ENCODE measurements at places on chromosomes 4 and X. TPM values are rescaled to one million over a fixed set of nuclear protein-coding genes. Genes with fewer than 3 reads are reported as not detected.

Gene ERVMER34-1
- total RNA-seq: 1.9 TPM

Gene C4orf36
- total RNA-seq: 2.5 TPM

Gene SSX2
- not detected for total RNA-seq

Gene CCNQ
- 19.0 TPM for total RNA-seq

Gene SPANXC
- not detected for total RNA-seq

Gene GYPE
- total RNA-seq: not detected

Gene PDE6B
- total RNA-seq: 12.2 TPM

Gene GABRQ
- 6.1 TPM for total RNA-seq

Gene ZCCHC18
- 2.6 TPM for total RNA-seq

Gene TMEM31
- not detected for total RNA-seq

Gene ANOS1
- 14.3 TPM for total RNA-seq

DNA sequence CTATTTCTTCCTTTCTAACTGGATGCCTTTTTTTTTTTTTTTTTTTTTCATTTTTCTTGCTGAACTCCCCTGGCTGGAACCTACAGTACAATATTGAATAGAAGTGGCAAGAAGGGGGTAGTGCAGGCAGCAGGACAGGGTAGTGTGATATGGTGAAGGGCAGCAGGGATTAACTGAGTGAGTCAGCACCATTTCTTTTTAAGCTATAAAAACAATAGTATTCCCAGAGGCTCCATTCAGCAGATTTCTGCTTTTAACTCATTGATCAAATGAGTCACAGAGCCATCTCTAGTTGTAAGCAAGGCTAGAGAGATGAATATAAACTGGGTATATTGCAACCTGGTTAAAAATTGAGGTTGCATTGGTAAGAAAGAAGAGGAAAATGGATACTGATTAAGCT, 53.6 kb upstream of the SETD7 start:
- no peak for DNase-seq

DNA sequence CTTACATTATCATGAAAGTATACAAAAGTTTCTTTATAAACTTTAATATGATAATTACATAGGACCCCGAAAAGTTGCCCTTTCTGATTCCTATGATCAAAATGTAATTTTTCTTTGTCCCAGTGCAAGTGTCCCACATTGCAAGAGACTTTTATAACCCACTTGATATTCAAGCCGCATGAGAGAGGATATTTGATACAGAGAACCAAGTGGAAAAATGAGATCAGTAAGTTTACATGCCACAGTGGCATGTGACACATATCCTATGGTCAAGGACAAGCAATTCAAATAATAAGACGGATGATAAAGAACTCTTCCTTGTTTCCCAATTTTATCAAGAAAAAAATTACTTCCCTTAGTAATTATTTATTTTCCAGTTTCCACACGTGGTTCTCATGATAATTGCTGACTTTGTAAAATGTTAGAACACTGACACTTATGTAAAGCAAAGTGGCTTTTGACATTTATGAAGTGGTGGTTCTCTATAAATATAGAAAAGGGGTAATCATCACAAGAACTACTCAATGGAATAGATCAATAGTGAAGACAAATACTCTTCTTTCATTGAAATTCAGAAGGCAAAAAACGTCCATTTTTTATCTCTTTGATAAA, 273.7 kb upstream of the NOCT start:
- no peak for DNase-seq

- no peak for DNase-seq
These were observed 4.7 kb upstream of the S100P start for GRCh38 chr4:6688879-6689505.

- no peak for DNase-seq
These were observed 46.9 kb upstream of the RHOH start for GRCh38 chr4:40149960-40150385.

GRCh38 chr4:28565396-28565795, 1704.8 kb downstream of the STIM2 start:
- DNase-seq: no peak

GRCh38 chrX:16316331-16316730, 149.1 kb downstream of the MAGEB17 start:
- no peak for DNase-seq

GRCh38 chr4:13545394-13545808, 1.1 kb upstream of the NKX3-2 start:
- DNase-seq: no peak

DNA sequence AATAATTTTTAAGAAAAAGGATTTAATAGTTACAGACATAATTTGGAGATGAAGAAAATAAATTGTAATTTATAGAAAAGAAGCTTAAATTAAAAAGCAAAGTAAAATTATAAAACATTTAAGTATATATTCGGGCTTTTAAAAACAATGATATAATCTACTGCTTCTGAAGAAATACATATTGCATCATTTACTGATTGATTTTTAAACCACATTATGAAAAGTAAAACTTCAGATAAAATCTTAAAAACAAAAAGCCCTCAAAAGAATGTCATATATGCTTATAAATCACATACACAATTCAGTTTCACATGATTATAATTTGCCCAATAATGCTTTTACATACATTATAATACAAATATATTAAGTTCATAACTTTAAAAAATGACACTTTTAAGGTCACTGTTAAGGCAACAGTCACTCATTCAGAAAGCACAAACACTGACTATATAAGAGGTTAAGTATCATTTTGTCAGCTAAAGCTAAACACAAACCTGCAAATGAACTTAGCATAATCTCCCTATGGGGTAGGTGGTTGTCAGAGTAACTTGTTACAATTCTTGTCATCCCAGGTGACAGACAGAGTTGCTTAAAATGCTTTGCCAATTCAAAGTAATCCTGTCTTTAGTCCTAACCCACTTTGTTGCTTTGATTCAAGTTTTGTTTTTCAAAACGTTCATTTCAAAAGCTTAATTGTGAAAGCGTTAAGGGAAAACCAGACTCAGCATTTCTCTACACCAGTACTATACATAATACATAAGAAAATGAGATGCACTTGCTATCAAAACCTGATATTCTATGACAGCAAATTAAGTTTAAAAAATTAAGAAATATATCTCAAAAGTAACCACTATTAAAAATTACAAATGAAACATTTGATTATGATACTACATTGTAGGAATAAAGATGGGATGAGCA, 90.6 kb upstream of the MAB21L2 start:
- no peak for DNase-seq

DNA sequence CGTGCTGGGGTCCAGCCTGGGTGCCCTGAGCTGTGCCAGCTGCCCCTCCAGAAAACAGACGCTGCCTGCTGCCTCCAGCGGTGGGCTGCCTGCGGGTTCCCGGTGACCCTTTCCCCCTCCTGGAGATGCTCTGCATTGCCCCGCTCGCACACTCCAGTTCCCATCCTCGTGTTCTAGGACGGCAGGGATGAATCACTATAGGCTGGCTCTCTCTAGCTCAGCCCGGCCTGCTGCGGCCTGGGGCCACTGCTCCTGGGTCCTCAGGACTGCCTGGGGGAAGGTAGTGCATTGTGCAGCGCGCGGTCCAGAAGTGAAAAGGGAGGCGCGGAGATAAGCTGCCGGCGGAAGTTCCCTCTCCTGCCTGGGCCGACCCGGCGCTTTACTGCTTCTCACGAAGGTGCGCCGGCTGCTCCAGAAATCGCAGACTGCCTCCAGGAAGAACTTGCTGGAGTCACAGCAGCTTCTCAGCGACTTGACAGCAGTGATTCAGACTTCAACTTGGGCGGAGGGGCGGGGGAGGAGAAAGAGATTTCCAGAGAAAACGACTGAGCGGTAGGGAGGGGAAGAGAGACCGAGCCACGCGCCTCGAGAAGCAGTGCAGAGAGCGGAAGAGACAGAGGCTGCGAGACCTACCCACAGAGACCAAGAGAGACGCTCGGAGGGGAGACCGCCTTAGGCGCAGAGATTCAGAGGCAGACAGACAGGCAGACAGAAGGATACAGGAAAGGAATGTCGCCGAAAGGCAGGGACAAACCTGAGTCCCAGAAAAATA, 6.7 kb upstream of the MSX1 start:
- DNase-seq: no peak

- DNase-seq: no peak
These were observed 2.0 kb upstream of the STAG2 start for GRCh38 chrX:123959281-123960063.

DNA sequence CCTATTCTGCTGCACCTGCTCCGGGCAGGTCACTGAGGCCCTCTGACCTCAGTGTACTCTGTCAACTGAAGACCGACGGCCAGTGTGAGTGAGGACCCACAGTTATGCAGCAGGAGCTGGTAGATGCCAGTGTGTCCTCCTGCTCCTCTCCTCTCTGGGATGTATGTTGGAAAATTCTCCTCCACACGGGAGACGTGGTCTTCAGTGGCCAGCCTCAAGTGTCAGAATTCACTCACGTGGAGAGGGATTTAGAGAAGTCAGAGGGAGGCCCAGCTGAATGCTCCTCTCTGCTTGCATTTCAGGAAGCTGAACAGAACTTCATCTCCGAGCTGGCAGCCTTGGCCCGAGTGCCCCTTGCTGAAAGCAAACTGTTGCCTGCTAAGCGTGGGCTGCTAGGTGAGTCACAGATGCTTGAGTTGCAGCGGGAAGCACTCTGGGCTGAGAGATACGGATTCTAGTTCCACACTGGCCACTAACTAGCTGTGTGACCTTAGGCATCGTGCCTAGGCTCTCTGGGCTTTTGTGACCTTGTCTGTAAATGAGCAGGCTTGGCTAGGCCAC, 83.6 kb downstream of the CRMP1 start:
- no peak for DNase-seq

GRCh38 chrX:119757979-119758730, at the start of gene SOWAHD:
TSS of gene SOWAHD (plus strand) at chrX:119758588. CDS start at chrX:119758668, 80 bp downstream.
- DNase-seq: no peak

GRCh38 chrX:41100819-41101218, 15.6 kb downstream of the USP9X start:
- DNase-seq: no peak

GRCh38 chrX:108029928-108030711, 14.7 kb upstream of the VSIG1 start:
- no peak for DNase-seq

GRCh38 chr4:156638334-156638733, 333.3 kb downstream of the PDGFC start:
- DNase-seq: no peak

DNA sequence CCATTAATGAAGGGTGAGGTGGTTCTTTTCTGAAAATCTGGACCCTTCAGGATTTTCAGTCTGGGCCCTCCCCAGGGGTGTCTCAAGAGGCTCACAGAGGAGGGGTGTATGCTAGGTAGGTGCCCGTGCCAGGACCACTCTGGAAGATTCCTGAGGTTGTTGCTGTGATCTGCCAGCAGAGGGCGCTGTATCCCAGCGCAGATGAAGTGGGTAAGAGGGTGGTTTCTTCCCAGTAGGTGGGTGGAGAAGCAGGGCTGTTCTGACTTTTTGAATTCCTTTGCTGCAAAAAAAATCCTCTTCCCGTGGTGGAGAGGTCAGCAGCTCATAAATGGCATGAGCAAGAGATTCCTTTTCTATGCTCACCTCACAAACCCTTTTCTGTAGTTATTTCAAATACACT, 51.1 kb downstream of the SCML1 start:
- DNase-seq: no peak

GRCh38 chrX:2679534-2680485, 11.3 kb upstream of the CD99 start:
- no peak for DNase-seq

DNA sequence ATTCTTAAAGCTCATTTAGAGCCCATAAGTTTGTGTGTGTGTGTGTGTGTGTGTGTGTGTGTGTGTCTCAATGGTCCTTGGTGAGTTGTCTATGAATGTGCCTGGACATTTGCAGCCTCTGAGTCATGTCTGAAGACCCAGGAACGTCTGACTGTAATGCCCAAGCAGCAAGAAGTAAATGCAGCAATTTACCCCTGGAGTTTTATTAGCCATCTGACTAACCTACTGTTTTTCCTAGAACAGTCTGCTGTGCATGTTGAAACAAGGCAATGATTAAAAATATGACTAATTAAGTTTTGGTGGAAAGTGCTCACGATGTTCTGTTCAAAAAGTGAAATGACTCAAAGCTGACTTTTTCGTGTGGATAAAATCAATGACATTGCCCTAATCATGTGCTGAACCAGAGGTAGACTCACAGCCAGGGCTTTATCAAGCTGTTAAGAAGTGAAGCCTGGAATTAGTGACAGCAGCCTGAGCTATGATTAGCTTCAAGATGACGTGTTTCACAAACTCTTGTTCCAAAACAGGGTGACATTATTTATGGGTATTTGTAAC, 201.6 kb downstream of the CPE start:
- no peak for DNase-seq

GRCh38 chr4:37002625-37003024, 241.9 kb upstream of the NWD2 start:
- DNase-seq: no peak

DNA sequence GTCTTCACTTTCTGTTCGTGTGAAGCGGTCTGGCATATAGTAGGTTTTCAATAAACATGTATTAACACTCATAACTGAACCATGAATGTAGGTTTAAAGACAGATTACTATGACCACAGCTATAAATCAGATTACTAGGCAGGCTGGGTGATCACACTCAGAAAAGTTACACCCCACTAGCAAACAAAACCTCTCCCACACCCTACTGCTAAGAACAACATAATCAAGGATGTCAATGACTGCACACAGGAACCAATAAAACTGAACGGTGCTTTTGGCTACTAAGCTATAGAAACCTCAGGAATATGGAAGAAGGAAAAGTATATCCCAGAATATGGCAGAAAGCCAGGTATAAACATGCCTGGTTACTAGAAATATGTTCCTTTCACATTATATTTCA, 676.9 kb downstream of the SMARCA1 start:
- no peak for DNase-seq

DNA sequence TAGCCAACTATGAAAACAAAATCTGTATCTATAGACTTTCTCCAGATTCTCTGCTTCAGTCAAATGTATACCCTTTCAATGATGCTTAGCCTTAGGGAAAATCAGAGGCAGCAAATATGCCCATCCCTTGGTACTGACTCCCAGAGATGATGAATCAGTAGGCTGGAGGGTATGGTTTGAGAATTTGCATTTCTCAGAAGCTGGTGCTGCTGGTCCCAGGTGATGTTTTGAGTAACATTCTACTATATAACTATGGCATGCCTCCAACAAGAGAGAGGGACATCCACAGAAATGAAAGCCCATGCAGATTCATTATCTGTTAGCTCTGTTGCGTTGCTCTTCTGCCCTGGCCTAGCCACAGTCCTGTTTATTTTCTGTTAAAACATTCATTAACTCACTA, 13.6 kb downstream of the TNIP3 start:
- DNase-seq: no peak

DNA sequence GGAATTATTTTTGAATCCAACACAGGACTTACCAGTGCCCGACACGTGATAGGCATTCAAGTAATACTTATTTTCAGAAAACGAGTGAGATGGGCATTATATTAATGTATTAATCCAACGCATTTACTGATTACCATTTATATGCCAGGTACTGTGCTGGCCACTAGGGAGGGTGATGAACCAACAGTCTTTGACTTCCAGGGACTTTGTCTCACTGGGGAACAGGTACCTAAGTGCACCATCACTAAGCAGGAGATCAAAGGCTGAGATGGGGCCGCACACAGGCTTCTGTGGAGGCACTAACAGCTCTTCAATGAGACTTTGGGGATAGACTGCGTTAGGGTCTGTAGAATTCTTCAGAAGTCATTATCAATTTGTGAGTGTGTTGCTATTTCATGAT, 5.7 kb upstream of the TADA2B start:
- no peak for DNase-seq
